CD8-positive, alpha-beta memory T cell (primary cell): ENCODE measurements at places on chromosomes 11 and 22. TPM values are rescaled to one million over a fixed set of nuclear protein-coding genes. Genes with fewer than 3 reads are reported as not detected.

DNA sequence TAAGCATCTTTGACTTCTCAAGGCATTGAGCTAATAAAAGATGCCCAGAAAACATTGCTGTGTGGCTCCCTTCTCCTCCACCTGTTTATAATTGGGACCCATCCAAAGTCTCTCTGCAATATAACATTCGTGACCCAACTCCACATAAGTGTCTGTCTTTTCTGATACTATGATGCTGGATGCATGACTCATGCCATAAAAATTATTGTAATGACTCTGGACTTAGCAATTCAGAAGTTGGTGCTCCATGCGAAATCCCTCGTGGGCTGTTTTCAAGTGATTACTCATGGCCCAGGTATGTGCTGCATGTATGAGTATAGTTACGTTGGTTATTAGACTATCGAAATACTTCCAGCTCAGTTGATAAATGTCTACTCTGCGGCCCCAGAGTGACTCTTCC is 11.7 kb downstream of the FJX1 start:
- DNase-seq, result no peak

GRCh38 chr11:35321532-35322317 is 97.6 kb downstream of the SLC1A2 start:
- DNase-seq, result no peak

DNA sequence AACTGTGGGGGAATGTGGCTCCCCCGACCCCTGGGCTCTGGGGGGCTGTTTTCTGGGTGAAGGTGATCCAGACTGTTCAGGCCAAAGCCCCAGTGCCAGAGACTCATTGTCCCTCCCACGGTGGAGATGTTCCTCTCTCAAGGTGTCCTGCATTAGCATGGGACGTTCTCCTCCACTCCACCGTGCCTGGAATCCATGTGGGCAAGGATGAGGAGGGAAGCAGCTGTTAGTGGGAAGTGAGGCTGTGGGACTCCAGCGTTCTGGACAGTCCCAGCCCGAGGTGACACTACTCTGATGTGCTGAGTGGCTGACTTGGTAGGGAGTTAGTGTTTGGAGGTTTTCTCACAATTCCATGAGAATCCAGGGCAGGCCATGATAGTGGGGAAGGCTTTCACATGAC is 31.4 kb upstream of the CLDN5 start:
- DNase-seq, result no peak

The IL17REL gene
- 0.29 TPM for total RNA-seq

GRCh38 chr22:40922484-40923303 is 28.5 kb upstream of the RBX1 start:
- DNase-seq, result no peak

DNA sequence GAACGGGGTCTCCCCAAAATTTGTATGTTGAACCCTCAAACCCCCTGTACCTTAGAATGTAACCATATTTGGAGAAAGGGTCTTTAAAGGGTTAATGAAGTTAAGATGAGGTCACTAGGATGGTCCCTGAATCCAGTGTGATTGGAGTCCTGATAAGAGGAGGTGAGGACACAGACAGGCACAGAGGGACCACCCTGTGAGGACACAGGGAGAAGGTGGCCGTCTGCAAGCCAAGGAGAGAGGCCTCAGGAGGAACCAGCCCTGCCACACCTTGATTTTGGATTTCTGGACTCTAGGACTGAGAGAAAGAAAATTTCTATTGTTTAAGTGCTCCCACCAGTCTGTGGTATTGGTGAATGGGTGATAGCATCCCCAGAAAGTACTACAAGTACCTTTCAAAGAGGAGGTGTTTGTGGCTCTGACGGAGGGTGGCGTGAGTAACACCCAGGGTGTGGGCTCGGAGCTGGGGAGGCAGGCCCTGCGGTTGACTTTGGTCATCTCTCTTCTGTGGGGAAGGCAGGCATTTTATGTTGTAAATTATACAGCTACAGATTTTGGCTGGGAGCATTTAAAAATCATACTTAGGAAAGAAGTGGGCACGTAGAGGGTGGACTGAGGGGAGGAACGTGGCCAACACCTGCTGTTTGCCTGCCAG is 13.8 kb downstream of the MRGPRF start:
- DNase-seq, result no peak
